ENCODE measurements at places on chromosomes 11 and 22.

- no peak for DNase-seq
Observed at GRCh38 chr11:104161751-104162450, 2.0 kb downstream of the PDGFD start.

- peak; percentile 11 for DNase-seq
Observed at GRCh38 chr11:10272132-10272531, 21.9 kb downstream of the SBF2 start.

DNA sequence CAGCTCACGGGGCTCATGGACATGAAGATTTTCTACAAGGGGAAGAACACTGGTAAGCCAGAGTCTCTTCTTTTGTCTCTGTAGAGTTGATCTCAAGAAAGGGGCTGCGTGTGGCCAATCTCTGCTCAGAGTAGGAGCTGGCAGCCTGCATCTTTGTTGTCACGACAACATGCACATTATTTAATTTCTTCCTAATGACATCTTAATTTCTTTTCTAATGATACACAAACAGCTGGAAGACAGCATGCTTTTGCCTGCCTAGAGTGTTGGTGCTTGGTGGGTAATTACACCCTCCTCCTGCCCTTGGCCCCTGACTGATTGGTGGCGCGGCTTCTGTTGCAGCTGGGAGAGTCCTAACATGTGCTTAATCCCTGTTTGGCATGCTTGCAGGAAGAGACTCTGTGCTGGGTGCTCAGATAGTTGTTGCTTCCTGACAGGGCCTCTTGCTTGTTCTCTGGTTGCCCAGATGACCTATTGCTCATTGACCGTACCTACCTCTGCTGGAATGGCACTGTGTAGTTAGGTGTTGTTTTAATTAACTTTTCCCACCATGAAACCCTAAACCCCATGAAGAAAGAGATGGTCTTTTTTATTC is 106.9 kb upstream of the SORL1-AS1 start:
- no peak for DNase-seq

- no peak for DNase-seq
Observed at GRCh38 chr22:26394777-26395176, 34.3 kb upstream of the ASPHD2 start.

DNA sequence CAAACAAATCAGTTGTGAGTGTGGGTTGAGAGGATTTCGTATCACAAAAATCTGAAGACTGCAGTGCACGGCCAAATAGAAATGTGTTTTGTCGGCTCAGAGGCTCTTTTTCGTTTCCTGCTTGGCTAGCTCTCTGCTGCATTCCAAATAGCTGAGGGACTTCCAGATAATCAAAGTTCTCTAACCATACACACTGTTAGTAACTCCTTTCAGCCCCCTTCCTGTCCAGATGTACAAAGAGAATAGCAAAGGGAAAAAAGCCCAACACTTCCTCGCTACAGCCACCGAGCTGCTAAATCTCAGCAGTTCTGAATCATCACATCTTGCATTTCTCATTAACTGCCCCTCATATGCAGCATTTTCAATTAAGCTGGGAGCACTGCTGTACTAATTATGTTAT is 203.1 kb downstream of the TENM4 start:
- no peak for DNase-seq

- no peak for DNase-seq
Observed at GRCh38 chr22:48751539-48752437, 1075.9 kb downstream of the BRD1 start.

DNA sequence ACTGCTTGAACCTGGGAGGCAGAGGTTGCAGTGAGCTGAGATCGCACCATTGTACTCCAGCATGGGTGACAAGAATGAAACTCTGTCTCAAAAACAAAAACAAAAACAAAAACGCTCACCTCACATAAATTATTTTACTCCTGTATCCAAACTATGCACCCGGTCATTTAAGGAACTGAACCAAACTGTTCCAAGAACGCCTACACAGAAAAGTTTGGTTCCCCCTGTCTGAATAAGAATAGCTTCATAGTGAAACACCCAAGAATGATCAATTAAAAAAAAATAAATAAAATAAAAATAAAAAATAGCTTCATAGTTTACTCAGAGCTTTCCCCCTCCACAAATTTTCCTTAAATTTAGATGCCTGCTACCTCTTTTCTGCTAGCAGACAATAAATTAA is 13.7 kb downstream of the NUP98 start:
- DNase-seq, result no peak

DNA sequence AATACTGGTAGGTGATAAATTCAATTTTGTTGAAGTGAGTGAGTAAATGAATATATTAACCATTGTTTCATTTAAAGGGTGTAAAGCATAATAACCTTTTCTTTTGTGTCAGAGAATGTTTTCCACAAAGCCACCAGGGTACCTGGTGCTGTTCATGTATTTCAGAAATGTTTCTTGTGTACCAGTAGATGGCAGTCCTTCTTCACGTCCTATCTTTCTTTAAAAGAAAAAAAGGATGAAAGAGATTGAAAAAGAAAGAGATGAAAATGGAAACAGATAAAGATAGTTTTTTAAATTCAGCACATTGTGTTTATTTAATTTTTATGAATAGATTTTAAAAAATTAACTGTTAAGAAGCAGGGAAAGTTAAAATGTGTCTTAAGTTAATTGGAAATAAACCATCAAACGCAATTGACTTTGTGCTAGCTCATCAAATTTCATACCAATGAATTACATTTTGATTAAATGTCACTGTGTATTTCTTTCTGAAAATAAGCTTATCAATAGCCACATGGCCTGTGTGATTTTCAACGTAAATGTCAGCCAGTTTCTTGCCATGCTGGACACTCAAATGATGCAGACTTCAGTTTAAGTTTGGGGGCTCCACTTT is 65.5 kb upstream of the CHORDC1 start:
- DNase-seq, result peak; percentile 53

- peak; percentile 93 for DNase-seq
Observed at GRCh38 chr11:91981995-91982394, 242.6 kb upstream of the FAT3 start.

GRCh38 chr11:128697645-128698174 is 3.8 kb downstream of the FLI1 start:
- no peak for DNase-seq

DNA sequence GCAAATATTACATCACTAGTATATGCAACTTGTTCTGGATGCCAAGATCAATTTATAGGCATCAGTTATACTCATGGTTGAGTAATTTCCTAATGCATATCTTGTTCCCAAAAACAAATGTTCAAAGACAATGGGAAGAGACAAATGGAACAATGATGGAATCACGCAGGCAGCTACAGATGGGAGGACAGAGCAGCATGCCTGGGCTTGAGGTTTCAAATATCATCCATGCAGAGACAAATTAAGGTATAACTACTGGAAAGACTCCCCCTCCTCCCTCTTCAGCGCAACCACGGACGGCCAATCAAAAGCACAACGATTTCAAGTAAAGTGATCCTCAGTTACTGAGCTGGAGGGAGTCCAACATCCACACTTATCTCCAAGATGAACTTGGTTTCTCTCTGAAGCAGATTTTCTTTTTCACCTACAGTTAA is 106.8 kb downstream of the CCDC83 start:
- DNase-seq, result no peak

DNA sequence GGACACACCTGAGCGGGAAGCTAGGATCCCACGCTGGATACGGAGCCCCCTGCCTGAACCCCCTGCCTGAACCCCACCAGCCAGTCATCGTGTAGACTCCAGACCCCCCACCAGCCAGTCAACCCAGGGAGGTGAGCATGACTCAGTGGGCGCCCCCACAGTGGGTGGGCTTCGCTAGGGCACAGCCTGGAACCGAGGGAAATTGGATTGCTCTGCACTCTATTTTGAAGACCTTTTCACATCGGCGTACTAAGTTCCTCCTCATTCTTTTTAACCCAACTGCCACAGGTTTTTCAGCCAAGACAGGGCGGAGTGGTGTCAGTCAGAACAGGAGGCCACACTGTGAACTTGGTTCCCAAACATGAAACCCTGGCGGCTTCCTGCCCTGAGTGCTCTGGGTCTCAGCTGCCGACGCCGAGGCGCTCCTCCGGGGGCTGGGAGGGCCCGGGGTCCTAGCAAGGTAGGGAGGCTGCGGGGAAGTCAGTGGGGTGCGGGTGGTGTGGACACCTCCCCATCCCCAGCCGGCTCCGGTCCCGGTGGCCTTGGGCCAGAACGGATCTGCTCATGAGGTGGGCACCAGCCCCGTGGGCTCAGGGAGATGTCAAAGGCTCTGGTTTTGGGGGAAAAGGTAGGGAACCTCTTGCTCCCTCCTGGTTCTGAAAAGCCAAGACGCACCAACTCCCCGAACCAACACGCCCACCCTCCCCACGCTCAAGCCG is 57.0 kb downstream of the BRD1 start:
- no peak for DNase-seq

- peak; percentile 80 for DNase-seq
Observed at GRCh38 chr11:120108154-120108784, 29.6 kb downstream of the TRIM29 start.

DNA sequence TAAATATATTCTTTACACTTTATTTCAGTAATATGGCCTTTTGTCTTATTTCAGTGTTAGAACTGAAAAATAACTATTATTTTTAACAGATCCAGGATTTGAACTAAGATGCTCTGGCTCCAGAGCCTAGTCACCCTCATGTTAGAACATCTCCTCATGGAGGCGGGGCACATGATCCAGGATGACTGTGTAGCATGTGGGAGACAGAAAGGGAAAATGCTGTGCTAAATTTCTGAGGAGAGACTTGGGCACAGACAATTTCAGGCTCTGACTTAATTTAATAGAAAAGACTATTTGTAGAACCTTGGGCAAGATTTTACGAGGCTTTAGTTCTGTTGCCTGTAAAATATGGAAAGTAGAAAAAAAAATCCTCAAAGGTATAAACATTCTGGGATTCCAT is 24.1 kb downstream of the CTSC start:
- DNase-seq, result no peak

GRCh38 chr11:61125310-61125684 is 23.0 kb downstream of the CD5 start:
- DNase-seq, result no peak

GRCh38 chr22:38041760-38042487 is 15.3 kb upstream of the PICK1 start:
- DNase-seq, result no peak

GRCh38 chr11:91308069-91308468 is 916.5 kb upstream of the FAT3 start:
- no peak for DNase-seq

GRCh38 chr22:33028234-33028633 is 29.9 kb downstream of the SYN3 start:
- DNase-seq, result no peak

DNA sequence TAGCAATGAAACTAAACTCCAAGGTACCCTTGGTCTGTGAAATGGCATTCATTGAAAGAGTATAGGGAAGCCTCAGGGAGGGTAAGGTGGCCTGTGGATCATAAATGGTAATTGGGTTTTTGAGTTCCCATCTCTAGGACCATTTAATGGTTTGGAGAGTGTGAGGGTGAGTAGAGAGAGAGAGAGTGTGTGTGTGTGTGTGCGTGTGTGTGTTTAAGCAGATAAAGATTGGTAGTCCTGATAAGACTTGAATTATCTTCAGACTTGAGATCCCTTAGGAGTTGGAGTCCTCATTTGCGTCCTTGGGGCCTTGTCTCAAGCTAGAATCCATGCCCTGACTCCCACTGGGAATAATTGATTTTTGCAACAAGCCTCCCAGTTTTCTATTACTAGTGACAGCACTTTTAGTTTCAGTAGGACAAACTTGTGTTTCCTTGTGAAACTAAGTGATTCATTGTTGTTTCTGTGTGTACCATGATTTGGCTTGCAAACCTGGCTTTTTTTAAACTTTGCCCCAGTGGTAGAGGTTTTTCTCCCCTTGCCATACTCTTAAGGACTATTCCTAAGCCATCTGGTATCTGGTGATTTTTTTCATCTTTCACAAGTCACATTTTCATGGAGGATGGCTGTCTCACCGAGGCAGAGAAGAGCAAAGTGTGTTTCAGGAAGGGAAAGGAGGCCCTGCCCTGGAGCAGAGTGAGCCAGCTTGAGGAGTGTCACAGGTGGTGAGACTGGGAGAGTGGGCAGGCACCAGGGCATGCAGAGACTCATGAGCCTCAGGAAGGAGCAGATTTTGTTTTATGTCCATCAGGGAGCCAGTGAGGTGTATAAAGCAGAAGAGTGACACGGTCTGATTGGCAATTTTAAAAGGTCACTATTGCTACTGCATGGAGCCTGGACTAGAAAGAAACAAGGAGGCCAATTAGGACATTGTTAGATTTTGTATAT is 26.7 kb downstream of the ALKBH3 start:
- no peak for DNase-seq

- DNase-seq, result no peak
Observed at GRCh38 chr22:32545801-32546200, 71.2 kb downstream of the FBXO7 start.

- DNase-seq, result no peak
Observed at GRCh38 chr22:37611207-37611606, 2.6 kb downstream of the GGA1 start.

DNA sequence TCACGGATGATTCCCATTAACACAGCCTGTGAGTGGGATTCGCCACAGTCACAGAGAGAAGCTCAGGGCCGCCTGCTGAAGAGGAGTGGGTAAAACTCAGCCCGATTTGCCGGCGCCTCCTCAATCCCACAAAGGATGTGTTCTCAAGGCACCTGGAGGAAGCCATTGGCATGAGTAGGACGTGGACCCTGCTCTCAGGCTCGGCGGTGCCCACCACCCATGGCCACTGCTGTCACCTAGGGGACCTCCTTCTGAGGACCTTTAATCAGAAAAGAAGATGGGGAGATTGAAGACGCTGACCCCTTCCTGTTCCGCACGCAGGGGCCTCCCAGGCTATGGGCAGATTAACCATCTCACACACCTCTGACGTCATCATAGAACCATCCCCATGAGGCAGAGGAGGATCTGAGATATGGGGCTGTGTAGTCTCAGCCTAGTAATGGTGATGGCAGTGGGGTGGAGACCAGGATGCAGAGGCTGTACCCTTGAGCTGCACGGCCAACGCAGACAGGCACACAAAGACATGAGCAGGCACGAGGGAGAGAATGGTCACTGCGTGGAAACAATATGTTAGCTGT is 571.8 kb downstream of the BRD1 start:
- DNase-seq, result no peak

GRCh38 chr11:44617671-44618461 is 52.4 kb downstream of the CD82 start:
- no peak for DNase-seq

DNA sequence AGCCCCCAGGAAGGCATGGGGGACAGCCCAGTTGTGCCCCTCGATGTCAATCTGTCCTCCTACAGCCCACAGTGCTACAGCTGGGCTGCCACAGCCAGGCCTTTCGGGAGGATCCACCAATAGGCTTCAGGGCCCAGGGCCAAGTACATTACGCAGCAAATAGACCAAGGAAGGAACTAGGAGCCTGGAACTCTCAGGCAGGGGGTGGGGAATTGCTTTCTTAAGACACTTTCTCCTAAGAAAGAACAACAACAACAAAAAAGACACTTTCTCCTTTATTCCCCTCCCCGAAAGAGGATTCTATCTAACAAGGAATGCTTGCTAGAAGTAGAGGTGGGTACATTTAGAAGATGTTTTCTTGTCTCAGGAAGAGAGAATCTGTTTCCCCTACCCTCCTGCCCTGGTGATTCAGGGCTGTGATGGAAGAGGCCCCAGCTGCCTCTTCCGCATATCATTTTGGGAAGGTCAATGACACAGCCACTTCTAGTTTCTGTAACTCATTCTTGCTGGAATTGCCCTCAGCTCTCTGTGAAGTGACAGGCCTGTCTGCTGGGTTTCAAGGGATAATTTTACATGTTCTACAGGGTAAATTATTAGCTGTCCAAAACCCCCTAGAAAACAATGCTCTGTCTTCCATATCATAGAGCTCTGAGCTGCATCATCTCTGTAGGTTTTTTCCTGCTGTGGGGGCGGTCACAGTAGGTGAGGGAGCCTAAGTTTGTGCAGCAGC is 6.0 kb upstream of the MALAT1 start:
- DNase-seq, result no peak

GRCh38 chr11:95495706-95496105 is 264.7 kb upstream of the SESN3 start:
- DNase-seq, result no peak

- DNase-seq, result no peak
Observed at GRCh38 chr22:46047841-46048595, 71.1 kb upstream of the WNT7B start.

Data from PC-3 (cell line).